ENCODE measurements at places on chromosomes 1 and 21.

DNA sequence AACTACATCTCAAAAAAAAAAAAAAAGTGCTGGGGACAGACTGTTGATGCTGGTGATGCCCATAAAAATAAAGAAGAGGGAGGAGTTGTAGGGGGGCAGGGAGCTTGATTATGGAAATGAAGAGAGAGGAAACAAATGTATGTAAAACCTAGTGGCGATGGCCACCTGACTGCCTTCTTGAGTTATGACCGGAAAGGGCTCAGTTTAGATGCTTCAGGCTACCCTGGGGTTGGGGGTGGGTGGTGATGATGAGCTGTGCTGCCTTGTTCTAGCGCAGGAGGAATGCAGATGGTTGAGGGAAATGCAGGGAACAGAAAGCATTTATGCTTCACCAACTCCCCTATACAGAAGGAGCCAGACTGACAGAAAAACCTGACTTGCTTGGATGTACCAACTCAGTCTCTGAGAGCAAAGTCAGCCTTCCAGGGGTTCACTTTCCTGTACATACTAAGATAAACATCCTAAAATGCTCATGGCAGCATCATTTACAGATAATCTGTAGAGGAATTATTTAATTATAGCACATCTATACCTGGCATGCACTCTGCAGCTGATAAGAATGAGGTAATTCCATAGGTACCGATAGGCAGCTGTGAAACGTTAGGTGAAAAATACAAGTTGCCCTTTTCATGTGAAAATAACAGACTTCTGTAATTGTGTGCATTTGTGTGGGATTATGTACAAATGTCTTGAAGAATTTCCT lies 8.0 kb upstream of the BCAR3 start:
- no peak for DNase-seq

DNA sequence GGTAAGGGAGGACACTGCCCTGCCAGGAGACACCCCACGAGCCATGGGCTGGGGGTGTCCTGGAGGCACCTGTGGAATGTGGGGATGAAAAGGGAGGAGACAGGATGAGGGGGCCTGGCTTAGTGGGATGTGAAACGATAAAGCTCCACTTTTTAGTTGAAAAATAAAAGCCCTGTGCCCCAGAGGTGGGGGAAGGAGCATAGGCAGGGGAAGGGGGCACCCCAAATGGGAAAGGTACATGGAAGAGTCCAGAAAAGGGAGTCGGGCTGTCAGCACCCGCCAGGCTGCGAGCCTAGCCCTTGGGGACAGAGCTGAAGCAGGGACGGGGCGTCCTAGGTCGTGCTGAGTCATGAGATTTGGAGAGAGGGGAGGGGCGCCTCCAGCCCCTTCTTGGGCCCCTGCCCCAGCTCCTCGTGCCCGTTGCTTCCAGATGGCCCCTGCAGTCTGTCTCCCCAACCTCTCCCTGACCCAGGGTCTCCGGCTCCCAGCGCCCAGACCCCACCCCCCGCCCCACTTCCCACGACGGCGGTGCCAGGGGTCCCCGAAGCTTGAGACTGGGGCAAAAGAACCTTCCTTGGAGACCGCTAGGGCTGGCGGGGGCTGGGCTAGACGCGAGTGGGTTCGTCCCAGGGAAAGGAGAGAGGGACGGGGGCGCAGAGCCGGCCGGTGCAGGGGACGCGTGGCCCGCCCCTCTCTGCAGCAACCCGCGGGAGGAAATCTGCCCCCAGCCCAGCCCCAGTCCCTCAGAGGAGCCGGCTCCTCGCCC lies 795 bp downstream of the SYT2 start:
- no peak for DNase-seq

GRCh38 chr1:1337793-1338147 lies 6.7 kb downstream of the TAS1R3 start:
- no peak for DNase-seq

- DNase-seq, result no peak
These were observed at the start of gene TGFB2 for GRCh38 chr1:218344814-218345672. TGFB2 (plus strand) TSS chr1:218345336; CDS start chr1:218346702, 1,366 bp downstream.

GRCh38 chr1:145980457-145980994 lies 15.9 kb downstream of the TXNIP start:
- DNase-seq, result no peak

- no peak for DNase-seq
These were observed 50.1 kb downstream of the PBX1 start for GRCh38 chr1:164609089-164609488.

DNA sequence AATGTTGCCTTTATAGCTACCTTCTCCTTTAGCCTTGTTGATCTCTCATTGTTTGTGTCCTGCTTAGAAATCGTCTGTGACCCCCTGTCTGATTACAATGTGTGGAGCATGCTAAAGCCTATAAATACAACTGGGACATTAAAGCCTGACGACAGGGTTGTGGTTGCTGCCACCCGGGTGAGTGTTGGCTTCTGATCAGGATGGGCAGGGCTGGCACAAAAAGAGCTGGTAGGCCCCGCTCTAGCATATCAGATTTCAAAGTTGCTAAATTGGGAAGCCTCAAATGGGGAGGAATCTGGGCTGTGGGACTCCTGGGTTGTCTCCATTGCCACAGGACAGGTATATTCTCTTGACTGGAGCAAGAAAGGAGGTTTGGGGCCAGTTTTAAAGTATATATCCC lies 8.4 kb downstream of the NCSTN start:
- no peak for DNase-seq

DNA sequence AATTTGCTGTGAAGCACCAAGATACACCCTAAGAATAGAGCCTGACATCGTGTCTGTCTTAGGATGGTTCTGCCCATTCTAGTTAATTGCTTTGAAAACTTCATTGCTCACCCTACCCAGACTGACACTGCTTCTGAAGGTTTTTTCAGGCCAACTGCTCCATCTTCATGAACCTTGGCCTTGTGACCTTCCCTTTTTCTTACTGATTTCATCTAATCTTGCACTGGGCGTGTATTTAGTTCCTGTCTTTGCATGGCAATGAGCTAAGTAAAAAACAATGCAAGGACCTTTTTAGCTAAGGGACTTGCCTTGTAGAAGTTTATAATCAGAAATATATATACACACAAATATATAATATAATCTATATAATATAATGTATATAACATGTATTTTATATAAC lies 108.0 kb downstream of the PBX1 start:
- no peak for DNase-seq

DNA sequence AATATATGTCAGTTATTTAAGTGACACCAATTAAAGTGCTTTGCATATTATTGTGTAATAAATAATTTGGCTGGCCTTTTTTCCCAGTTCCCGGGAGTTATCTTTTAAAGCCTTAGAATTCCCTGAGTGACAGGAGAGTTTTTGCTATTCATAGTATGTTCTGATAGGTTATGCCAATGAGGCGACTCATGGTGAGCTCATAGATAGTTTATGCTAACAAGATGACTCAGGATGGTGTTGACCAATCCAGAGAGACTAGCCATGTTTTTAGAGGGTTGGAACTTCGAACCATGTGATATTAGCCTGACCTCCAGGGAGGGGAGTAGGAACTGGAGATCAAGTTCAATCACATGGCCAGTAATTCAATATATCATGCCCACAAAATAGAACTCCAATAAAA lies 310.8 kb downstream of the USP25 start:
- DNase-seq, result no peak

DNA sequence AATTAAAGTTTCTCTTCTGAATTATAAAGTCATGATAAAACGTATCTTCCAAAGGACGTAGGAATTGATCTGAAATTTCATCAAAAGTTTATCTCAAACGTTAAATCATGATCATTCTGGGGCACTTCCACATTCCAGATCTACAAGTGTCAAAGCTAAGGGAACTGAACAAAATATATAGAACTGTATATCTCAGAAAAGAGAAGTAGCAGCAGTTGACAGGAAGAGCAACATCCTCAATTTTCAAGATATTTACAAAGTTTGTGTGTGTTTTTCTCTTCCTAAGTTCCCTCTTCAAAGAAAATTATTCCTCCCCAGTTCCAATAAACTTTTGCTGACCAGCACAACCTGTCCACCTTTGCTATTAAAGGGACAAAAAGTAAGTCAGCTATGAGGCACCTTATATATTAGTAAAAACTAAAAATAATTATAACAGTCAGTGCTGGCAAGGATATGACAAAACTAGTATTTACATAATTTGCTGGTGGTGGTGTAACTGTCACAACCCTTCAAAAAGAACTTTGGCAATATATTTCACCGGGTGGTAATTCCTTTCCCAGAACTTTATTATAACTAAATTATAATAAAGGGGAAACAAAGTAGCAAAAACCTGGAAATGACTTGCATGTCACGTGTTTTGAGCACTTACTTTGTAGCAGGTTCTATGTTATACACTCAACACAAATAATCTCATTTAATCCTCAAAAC lies 38.5 kb upstream of the EYA3 start:
- no peak for DNase-seq

- no peak for DNase-seq
These were observed 165.2 kb upstream of the SAMSN1 start for GRCh38 chr21:14711287-14711686.

DNA sequence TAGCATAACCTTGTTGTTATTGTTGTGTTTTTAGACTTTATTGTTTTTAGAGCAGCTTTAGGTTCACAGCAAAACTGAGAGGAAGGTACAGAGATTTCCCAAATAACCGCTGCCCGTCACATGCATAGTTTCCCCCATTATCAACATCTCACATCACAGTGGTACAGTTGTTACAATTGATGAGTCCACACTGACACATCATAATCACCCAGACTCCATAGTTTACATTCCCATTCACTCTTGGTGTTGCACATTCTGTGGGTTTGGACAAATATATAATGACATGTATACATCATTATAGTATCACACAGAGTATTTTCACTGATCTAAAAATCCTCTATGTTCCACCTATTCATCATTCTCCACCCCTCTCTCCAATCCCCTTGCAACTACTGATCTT lies 25.9 kb upstream of the TOR3A start:
- DNase-seq, result no peak

- no peak for DNase-seq
These were observed 300.3 kb downstream of the TTLL7 start for GRCh38 chr1:83698644-83699043.

DNA sequence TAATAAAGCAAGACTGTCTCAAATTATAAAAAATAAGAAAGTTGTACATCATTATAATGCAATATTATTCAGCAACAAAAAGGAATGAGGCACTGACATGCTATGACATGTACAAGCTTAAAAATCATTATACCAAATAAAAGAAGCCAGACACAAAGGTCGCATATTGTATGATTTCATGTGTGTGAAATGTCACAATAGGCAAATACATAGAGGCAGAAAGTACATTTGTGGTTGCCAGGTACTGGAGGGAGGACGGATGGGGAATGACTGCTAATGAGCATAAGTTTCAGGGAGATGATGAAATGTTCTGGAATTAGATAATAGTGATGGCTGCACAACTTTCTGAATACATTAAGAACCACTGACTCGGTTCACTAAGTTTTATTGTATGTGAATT lies 73.6 kb upstream of the NBPF3 start:
- DNase-seq, result no peak

GRCh38 chr1:85224295-85224694 lies 23.5 kb upstream of the SYDE2 start:
- DNase-seq, result no peak

- DNase-seq, result no peak
These were observed 69.5 kb downstream of the FHAD1 start for GRCh38 chr1:15316510-15316909.

DNA sequence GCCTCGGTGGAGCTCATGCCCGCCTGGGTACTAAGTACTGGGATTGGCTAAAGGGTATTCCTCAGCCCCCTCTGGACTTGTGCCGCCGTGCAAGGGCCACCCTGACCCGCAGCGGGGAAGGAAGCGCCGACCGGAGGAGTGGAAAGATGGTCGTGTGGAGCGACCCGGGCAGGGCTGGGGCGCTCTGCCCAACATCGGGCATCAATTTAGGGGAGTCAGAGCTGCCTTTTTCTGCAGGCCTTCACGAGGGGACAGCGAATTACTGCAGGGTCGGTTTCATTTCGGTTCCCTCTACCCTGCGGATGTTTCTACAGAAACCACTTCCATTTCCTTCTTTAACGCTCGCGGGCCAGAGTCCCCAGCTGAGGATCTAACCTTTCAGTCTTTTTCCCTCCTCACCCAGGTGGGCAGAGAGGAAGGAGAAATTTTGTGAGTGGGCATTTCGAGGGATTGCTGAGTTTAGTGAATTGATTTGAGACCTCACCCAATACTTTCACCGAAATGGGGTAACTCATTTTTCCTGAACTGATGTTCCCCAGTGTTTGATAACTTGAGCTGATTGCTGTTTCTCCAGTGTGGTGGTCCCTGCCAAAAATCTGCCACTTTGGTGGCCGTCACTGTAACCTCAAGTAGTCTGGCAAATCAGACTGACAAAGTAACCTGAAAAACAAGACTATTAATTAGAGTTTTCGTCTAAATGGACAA lies 1.1 kb downstream of the TOR1AIP1 start:
- peak; percentile 75 for DNase-seq
